Stimulated activated CD4-positive, alpha-beta T cell treated with anti-CD3 and anti-CD28 coated beads, TNF-alpha, amount 100 ng/mL, for 1 hour (primary cell): ENCODE measurements at places on chromosomes 2 and 18.

DNA sequence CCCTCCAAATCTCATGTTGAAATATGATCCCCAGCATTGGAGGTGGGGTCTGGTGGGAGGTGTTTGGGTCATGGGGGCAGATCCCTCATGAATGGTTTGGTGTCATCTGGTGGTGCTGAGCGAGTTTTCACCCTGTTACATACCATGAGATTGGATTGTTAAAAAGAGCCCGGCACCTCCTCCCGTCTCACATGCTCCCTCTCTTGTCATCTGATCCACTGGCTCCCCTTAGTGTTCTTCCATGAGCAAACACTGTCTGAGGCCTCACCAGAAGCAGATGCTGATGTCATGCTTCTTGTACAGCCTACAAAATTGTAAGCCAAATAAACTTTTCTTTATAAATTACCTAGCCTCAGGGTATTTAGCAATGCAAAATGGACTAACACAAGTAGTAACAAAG is 405.0 kb upstream of the SLC39A10 start:
- no peak for DNase-seq

DNA sequence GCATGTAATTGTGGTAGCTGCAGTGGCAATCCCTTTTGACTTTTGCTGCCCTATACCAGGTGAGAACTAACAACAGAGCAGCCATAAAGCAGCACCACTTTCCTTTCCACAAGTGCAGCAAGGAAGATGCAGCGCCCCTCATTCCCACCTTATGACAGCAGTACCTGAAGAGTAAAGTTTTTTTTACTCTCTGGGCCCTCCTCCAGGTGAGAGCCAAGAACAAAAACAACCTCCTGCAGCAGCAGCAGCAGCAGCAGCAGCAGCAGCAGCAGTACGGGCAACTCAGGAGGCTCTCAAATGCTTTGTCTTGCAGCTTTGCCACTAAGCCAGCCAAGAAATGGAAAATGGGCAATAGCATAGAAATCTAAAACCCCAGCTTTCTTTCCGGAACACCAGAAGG is 397.5 kb downstream of the FIGN start:
- DNase-seq = no peak

DNA sequence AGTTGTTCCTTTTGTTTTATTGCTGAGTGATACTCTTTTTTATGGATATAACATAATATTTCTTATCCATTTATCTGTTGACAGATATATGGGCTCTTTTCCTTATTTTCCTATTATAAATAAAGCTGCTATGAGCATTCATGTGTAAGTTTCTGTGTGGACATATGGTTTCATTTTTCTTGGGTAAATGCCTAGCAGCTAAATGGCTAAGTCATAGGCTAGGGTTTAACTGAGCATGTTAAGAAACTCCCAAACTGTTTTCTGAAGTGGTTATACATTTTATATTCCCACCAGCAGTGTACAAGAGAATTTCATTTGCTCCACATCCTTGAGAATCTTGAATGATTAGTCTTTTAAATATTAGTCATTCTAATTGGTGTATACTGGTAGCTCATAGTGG is 786.6 kb upstream of the CDH2 start:
- DNase-seq = no peak

- no peak for DNase-seq
Observed at GRCh38 chr2:132668189-132668823, 1.7 kb downstream of the LYPD1 start.

DNA sequence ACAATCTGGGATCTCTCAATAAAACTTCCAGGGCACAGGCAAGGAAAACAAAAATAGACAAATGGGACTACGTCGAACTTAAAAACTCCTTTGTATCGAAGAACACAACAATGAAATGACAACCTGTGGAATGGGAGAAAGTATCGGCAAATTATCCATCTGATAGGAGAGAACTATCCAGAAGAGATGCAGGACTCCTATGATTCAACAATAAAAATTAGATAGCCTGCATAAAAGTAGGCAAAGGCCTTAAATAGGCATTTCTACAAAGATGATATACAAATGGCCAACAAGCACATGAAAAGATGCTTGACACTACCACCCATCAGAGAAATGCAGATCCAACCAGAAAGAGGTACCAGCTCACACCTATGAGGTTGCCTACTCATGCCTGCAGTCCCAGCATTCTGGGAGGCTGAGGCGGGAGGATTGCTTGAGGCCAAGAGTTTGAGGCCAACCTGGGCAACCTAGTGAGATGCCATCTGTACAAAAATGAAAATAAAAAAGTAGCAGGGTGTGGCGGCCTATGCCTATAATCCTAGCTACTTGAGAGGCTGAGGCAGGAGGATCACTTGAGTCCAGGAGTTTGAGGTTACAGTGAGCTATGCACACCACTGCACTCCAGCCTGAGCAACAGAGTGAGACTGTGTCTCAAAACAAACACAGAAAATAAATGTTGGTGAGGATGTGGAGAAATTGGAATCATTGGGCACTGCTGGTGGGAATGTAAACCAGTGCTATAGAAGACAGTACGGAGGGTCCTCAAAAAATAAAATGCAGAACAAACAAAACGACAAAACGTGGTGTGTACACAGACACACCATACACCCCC is 21.6 kb downstream of the TWIST2 start:
- DNase-seq = no peak

DNA sequence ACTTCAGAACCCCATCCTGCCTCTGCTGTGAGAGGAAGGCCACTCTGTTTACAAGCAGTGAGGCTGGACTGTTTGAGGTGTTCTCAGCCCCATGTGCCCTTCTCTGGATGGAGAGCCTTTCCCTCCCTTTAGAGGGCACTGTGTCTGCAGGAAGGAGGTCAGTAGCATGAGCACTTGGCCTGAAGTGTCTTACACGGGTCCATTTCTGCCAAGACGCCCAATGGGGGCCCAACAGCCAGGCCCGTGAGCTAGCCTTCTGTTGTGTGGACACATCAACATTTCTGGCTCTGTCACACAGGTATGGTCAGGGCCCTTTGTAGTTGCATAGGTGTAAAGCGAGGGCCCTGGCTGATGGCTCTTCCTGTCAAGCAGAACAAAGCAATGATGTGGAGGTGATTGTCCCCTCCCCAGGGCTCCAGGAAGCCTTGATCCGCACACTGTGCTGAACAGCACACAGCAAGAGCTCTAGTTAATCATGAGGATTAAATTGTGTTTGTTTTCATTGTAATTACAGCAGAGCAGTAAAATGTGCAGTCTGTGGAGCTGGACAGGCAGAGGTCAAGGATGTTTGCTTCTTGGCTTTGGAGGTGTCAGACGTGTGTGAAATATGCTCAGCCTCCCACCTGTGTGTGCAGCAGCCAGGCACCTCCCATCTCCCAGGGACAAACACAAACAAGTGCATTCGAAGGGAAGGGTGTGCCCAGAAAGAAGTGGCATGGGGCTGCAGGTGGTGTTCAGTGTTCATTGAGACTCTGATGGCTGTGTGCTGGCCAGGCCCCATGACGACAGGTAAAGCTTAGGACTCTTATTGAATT is 132.1 kb downstream of the SH3RF3 start:
- DNase-seq = no peak

- DNase-seq = no peak
Observed at GRCh38 chr2:119181791-119182445, 23.4 kb upstream of the C1QL2 start.

- DNase-seq = no peak
Observed at GRCh38 chr2:41900101-41900577, 147.7 kb upstream of the PKDCC start.

DNA sequence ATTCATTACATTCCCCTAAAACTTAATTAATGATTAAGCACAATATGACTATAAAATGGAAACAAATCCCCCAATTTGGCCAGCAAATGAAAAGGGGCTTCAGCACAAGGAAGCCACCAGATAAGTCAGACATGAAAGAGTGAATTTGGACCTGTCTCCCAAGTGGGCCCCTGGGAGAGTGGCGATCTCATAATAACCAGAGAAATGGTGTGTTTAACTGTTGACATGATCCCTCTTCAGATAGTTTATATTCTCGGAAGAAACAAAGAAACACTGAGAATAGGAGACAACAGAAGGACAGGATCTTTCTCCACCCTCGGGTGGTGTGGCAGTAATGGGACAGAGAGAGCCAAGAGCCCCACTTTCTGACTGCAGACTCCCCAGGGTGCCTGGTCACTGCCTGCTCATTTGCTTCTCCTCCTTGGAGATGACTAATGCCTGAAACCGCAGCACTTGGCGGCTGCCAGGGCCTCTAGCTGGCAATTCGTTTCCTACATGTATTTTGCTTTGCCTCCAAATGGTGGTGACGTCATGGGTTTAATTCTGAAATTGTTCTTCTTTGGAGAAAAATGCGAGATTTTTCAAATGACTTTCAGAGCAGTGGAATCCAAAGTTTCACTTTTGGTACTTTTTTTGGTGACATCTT is 46.4 kb upstream of the SPP2 start:
- no peak for DNase-seq

DNA sequence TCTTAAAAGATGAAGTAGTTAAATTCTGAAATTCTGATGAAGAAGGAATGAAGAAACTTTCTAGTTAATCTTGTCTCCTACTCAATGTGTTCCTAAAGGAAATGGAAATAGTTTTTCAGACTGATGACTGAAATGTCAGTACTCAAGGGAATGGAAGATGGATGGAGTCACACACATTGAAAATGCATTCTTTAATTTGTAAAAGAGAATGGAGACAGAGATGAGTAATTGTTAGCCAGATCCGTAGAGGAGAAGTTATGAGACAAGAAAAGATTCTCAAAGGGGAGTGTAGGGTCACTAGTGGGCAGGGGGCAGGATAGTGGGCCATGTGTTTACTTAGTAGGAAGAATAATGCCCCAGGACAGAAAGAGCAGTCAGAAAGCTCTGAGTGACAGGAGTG is 13.3 kb downstream of the ZSWIM2 start:
- DNase-seq = no peak

DNA sequence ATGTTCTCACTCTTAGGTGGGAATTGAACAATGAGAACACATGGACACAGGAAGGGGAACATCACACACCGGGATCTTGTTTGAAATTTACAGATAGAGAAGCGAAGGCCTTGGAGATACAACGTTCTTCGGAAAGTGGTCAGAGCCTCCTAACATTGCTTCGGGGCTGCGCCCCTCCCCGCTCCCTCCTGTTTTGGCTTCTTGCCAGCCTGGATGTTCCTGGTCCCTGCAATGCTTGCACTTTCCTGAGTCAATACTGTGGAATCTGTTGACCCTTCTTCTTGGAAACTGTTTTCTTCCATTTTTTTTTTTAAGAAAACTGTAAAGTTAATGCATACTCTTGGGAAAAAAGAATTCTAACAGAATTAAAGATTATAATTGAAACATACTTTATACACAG is 360.8 kb downstream of the SOCS6 start:
- DNase-seq = no peak

DNA sequence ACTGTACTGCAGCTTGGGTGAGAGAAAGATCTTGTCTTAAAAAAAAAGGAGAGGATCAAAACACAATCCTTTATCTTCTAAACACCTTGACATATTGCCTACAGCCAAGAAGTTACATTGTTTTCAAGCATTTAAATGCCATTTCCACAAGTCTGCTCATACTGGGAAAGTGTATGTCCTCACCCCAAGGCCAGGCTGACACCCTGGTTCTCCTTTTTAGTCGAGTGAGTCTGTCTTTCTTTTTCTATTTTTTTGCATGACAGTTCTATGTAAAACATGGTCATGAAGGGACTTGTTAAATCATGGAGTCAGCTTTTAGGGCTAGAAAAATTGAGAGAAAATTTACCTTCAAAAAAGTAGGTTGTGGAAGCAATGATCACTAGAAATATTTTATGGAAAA is 233.3 kb downstream of the FAM210A start:
- no peak for DNase-seq

DNA sequence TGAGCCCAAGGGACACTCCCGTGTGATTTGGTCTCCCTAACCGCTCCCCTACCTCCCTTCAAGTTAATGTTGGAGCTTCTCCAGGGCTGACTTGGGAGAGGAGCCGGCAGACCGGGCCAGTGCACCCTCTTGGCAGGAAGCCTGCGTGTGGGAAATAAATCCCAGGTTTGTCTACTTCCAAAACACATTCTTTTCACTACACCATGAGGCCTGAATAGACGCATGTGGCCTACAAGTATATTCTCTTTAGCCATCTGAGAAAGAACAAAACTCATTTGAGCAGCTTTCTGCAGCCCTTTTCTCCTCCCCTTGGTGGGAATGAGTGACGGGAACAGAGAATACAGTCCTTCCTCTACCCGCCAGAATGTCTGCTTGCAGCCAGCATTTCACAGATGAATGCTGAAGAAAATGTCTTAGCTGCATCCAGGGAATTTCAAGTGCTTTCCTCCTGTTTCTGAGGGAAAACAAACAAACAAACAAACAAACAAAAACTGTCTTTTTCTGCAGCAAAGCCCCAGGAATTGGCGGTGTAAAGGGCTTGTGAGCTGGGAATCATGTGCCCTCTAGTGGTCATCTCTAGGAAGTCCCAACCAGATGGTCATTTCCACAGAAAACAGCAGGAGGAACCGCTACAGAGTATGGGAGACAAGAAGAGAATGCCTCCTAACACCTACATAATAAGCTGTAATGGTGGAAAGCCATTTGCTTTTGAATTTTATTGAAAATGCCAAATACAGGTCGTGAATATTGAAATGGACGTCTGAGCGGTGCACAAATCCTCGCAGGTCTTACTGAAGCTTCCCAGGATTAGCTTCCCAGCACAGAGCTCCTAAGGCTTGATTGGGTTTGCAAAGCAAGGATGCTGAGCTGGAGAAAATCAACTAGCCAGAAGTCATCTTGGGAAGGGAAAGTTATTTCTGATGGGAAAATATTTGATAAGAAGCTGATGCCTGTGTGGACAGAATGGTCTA is 41.2 kb upstream of the DAPL1 start:
- no peak for DNase-seq

DNA sequence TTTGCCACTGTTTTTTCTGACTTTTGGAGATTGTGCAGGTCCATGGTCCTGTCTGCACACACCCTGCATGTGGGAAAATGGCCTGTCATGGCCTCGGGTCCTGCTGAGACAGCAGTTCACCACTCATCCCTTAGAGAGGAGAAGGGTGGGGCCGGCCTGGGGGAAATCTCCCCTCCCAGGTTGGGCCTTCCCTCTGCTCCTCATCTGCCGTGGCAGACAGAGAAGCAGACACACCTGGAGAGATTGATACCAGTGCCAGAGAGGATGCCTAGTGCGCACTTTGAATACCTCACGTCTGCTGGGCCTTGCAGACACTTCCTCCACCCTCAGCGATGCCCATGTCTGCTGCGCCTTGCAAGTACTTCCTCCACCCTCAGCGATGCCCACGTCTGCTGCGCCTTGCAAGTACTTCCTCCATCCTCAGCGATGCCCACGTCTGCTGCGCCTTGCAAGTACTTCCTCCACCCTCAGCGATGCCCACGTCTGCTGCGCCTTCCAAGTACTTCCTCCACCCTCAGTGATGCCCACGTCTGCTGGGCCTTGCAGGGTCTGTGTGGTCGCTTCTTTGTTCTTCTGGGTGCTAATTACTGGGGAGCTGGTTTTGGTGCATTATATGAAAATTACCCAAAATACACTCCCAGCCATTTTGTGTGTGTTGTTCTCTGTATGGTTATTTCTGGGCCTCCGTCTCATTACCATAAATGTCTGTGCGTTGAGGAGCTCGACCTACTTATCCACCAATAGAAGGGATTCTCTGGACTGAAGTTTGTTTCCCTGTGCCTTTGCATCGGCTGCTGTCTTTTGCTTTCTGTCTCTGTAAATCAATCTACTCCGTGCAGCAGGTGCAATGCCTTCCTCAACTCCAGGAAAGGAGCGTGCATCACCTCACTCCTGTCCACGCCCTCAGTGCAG is 186.9 kb upstream of the PXDN start:
- DNase-seq = no peak
